NCI-H187 treated with DMSO at 0.1 percent for 48 hours (cell line): ENCODE measurements at places on chromosomes 4 and X.

DNA sequence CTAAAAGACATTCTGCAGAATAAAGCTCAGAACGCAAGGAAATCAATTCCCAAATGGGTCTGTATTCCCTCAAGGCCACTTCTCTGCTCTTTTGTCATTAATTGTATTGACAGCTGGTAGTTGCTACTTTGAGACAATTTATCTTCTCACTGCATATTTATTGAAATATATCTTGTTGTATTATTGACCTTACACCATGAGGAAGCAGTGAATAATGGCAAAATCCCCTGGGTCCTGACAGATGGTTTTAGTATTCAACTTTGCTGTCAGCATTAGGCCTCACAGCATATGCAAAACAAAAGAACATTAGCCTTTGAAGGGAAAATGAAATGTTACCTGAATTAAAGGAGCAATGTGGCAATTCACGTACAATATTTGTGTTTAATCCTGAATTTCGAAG is 406.1 kb upstream of the TRAM1L1 start:
- no peak for DNase-seq

DNA sequence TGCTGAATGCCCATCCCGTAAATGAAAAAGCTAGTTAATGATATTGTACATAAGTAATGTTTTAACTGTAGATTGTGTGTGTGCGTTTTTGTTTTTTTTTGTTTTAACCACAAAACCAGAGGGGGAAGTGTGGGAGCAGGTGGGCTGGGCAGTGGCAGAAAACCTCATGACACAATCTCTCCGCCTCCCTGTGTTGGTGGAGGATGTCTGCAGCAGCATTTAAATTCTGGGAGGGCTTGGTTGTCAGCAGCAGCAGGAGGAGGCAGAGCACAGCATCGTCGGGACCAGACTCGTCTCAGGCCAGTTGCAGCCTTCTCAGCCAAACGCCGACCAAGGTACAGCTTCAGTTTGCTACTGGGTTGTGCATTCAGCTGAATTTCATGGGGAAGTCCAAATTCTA is at the start of gene SPP1:
TSS of gene SPP1 (plus strand) at position 249 of the 400 bp plus-strand sequence. CDS start 1,182 bp downstream, outside the sequence.
- no peak for DNase-seq

- no peak for DNase-seq
Observed at GRCh38 chr4:159269956-159270355, 167.1 kb downstream of the RAPGEF2 start.

DNA sequence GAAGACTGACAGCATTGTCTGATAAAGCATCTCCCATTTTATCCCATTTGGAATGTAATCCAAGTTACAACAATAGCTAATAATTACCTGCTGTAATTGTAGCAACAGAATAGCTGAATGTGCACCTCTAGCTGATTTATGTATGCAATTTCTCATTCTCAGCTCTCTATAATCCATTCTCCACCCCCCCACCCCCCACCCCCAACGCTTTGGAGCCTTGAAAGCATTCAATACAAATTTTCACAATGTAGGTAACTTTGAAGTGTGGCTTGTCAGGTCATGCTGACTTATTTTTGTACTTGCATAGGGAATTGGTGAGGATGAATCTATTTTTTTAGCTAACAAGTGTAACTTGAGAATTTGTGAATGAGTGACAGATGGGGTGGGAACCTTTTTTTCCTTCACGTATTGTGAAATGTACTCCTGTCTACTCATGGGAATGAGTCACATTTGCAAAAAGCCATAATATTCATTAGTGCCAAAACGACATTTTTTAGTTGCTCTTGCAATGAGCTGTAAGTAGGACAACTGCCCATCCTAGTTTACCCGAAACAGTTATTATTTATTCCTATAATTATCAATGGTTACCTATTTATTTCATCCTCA is 159.3 kb downstream of the PALLD start:
- no peak for DNase-seq

GRCh38 chr4:77989968-77990367 is 67.2 kb upstream of the FRAS1 start:
- DNase-seq: no peak
